Activated CD8-positive, alpha-beta memory T cell treated with anti-CD3 and anti-CD28 coated beads for 24 hours (primary cell): ENCODE measurements at places on chromosomes 4 and X.

- peak; percentile 55 for DNase-seq
Observed at GRCh38 chr4:101791182-101791558, 640 bp downstream of the BANK1 start.

GRCh38 chr4:152398060-152398459, 137.8 kb downstream of the FBXW7 start:
- DNase-seq: no peak

GRCh38 chr4:141375855-141376254, 155.2 kb downstream of the ZNF330 start:
- no peak for DNase-seq

DNA sequence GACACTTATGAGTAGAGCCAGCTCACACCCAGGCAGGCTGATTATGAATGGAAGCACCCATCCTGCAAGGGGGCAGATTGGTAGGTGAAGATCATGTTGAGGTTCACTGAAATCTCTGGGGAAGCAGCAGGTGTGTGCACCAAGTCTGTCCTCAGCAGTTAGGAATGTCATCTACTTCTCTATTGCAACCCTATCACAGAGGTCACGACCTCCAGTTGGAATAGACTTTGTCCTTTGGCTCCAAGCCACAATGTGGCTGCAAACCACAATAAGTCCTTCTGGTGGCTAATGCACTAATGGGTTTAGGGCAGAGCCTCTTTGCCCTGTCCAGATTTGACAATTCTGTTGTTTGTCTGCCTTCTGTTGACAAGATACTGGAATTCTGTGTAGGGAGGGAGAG, 1056.7 kb downstream of the PCDH19 start:
- DNase-seq: no peak

DNA sequence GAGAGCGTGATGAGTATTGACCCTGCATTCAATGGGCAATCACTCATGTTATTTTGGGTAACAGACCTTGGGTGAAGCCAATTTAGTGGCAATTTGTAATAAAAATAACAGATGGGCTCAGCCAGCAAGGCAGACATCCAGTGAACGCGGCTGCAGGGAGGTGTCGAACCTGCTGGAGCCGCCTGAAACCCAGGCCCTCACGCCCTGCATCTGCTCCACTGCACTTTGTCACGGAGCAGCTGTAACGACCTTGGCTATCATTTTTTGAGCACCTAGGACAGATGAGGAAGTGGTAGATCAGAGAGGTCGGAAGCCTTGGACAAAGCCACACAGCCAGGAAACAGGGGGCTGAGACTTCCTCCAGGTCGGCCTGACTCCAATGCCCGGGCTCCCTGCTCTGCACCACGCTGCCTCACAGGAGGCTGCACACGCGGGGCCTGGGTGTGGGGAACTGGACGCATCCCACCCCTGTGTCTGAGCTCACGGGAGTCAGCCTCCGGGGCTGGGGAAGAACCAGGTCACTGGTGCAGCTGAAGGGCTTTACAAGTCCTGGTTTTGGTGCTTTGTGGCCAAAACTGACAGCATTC, 19.4 kb downstream of the HMX1 start:
- no peak for DNase-seq
